ENCODE measurements at places on chromosomes 6 and 20. TPM values are rescaled to one million over a fixed set of nuclear protein-coding genes. Genes with fewer than 3 reads are reported as not detected.

DNA sequence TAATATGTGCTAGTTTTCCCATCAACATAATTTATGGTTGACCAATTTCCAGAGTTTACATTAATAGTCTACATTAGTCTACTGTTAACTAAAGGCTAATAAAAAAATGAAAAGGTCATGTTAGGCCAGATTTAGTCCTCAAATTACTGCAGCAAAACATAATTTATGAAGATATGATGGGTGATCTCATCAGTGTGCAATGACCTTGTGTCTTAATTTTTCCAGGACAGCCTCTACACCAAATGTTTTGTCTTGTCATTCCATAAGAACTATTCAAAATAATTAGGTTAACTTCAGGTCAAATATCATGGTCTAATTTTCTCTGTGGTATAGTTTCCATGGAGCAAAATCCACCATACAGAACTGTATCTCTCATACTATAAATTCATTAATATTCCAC is 234.2 kb downstream of the COL12A1 start:
- no peak for DNase-seq

DNA sequence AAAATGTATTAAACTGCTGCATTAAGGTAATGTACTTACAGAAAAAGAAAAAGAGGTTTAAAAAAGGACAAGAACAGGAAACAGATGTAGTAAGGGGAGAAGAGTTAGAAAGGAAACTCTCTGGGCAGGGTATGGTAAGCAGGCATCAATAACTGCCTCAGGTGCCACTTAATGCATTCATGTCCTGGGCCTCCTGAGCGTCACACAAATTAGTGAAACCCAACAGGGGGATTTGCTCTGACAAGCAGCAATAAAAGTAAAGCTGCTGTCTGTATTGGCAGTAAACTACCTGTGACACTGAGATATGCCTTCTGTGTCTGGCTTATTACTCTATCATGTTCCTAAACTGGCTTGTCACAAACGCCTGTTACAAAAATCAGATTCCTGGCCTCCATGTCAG is 1.5 kb upstream of the EFHC1 start:
- DNase-seq: no peak

DNA sequence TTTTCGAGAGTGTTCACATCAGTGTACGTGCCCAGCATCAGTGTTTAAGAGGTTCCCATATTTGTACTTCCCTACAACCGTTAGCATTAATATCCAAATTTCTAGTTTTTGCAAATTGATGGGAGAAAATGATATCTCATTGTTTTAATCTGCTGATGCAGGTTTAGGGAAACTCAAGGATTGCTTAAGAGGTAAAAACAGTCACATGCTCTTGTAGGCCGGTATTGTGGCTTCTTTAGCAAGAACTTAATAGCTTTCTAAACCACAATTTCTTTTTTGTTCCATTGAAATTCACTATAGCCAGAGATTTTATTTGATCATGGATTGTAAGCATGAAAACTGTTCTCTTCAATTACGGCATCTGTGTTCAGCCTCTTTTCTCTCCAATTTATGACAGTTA is 29.5 kb downstream of the BEND6 start:
- DNase-seq: no peak

TGM3 gene
- total RNA-seq: not detected

MEI4 gene
- total RNA-seq: not detected

GRCh38 chr6:85405175-85405852 is 44.6 kb upstream of the NT5E start:
- peak; percentile 79 for DNase-seq

DNA sequence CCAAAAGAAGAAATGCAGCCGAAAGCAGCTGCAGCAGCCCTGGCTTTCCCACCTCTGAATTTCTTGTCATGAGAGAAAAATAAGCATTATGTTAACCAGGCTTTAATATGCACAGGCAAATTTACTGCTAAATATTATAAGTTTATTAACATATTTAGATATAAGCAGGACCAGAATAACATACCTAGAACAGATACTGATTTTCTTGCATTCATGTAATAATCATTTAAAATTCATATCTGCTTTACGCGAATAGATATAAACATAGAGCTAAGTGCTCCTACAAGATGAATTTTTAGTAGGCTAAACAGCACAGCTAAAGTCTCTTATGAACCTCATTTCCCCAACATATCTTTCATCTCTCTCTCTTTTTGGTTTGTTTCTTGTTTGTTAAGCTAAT is 14.7 kb downstream of the CD93 start:
- DNase-seq: no peak

- no peak for DNase-seq
Measured at GRCh38 chr20:13268953-13269352, 47.9 kb downstream of the ISM1 start.

SLC26A8 gene
- total RNA-seq: 1.4 TPM

DNA sequence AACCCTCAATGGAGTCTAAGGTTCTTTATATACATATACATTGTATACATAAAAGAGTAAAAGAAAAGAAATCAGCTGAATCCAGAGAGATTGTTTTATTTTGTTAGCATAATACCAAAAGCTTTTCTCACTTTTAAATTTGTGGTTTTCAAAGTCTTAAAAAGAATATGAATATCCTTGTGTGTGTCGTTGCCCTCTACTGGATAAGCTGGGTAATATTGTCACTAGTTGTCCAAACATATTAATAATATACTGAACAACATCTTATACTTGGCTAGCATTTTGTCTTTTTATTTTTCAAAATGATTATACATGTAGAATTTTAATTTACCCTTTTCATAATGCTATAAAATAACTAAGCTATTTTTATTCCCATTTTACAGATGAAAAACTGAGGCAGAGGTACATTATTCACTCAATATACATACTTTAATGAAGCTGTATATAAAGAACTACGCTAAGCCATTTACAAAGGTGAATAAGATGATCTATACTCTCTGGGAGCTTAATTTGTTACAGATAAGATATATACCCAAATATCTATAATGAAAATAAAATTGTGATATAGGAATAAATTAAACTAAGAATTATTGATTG is 531.7 kb downstream of the TFAP2B start:
- no peak for DNase-seq

- DNase-seq: no peak
Measured at GRCh38 chr6:104788400-104788799, 71.3 kb downstream of the HACE1 start.

SLC17A2 gene
- not detected for total RNA-seq

DNA sequence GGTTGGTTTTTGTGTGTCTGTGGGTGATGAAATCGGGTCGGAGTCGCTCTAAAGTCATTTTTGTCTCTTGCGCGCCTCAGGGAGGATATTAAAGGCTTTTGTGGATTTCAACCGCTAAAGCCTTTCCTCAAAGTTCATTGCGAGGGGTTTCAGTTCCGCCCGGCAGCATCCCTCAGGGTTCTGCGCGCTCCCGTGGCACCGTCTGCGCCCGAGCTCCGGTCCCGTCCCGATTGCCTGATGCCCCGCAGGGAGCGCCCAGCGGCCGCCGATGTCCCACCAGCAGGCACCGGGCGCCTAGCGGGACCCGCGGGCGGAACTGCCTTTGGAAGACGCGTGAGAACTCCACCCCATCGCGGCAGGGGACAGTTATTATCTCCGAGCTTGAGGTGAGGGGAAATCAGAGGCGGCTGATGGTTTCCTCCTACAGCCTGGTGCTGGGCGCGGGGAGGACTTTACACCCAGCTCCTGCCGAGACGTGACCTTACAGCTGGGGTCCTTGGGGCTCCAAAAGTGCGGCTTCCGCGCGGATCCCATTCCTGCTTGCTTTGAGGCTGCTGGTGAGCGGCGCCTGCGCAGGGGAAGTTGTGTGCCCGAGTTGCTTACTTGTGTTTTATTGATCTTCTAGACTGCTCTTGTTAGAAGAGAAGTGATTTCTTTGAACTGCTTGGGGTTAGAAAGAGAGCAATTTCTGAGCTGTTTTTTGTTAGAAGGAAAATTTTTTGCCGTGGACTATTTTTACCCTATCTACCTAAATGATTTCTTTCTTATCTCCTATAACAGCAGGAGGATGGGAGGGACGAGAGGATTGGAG is 27.1 kb downstream of the ULBP1 start:
- DNase-seq: peak; percentile 32

C6orf52 gene
- 4.3 TPM for total RNA-seq

GRCh38 chr20:53503517-53503919 is 90.1 kb downstream of the ZNF217 start:
- no peak for DNase-seq

GRCh38 chr6:71338540-71339316 is 50.1 kb downstream of the OGFRL1 start:
- no peak for DNase-seq

Data from Caco-2 (cell line).